Smooth muscle cell of the brain vasculature (primary cell): ENCODE measurements at places on chromosomes 7 and 10.
A peak's percentile ranks its signal among the peaks of the same experiment; 100 is the strongest.

DNA sequence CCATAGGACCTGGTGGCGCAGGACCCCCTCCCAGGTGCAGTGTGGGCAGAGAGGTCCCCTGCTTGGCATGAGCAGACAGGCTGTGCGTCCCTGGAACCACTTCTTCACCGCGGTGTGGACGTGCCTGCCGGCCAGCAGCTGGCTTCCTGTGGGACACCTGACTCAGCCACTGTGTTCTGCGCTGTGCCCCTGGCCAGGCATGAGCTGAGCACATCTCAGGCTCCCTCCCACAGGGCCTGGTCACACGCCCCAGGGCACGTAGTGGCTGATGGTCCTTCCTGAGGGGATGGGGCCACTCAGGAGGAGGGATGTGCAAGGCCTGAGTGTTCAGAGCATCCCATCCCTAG lies 3.5 kb upstream of the DEPP1 start:
- DNase-seq: no peak

DNA sequence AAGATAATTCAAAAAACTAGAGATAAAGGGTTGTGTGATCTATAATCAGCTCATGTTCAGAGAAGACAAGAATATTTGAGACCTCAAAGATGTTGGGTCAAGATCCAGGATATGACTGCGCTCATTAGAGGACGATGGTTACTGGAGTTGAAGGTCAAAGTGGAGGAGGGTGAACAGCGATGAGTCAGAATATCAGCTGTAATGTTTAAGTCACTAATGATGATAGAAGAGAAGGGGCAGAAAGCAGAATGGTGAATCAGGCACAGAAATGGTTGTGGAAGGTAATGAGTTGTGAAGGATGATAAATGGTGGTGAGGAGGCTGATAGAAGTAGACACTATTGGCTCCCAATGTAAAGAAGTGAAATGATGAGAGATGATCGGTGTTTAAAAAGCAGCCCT lies 540.3 kb downstream of the INHBA start:
- no peak for DNase-seq

DNA sequence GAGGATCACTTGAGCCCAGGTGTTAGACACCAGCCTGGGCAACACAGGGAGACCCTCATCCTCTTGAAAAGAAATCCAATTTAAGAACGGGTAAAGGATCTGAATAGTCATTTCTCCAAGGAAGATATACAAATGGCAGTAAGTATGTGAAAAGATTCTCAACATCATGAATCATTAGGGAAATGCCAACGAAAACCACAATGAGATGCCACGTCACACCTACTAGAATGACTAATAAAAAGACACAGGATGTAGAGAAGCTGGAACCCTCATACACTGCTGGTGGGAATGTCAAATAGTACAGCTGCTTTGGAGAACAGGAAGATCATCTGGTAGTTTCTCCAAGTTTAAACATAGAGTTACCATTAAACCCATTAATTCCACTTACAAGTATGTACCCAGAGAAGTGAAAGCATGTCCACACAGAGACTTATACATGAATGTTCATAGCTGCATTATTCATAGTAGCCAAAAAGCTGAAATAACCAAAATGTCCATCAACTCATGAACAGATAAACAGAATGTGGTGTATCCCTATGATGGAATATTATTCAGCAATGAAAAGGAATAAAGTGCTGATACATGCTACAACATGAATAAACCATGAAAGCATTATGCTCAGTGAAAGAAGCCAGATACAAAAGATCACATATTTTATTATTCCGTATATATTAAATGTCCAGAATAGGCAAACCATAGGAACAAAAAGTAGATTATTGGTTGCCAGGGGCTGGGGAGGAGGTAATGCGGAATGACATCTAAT lies 13.1 kb upstream of the ZMIZ2 start:
- peak; percentile 79 for DNase-seq

DNA sequence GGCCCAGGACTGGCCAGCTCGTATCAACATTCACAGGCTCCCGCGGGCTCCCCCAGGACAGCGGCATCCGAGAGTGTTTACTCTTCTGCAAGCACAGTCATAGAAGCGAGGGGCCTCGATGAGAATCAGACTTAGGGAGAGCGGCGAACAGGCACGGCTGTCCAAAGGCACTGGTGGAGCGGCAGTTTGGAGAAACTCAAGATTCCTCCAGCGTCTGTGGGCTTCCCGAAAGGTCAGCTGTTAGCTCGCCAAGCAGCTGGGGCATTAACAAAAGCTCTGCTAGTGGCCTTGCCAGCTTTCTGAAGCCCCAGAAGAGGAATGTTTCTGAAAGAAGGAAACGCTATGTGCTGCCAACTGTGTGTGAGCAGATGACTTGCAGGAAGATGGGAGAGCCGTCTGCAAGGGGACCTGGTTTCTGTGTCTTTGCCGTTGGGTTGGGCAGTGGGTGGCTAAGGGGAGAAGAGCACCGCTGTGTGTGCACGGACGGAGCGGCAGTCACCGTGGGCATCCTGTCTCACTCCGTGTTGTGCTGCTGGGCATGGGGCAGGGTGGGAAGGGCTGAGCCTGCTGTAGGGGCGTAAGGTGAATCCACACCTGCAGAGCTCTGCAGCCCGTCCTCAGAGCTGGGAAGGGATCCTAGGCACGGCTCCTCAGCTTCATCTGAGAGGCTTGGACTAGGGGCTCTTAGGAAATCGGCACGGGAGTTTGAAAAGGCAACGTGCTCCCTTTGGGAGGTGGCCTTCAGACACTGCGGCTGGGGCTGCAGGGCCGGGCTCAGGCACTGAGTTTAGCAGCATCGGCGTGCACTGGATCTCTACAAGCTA lies 42.1 kb downstream of the AMZ1 start:
- no peak for DNase-seq

DNA sequence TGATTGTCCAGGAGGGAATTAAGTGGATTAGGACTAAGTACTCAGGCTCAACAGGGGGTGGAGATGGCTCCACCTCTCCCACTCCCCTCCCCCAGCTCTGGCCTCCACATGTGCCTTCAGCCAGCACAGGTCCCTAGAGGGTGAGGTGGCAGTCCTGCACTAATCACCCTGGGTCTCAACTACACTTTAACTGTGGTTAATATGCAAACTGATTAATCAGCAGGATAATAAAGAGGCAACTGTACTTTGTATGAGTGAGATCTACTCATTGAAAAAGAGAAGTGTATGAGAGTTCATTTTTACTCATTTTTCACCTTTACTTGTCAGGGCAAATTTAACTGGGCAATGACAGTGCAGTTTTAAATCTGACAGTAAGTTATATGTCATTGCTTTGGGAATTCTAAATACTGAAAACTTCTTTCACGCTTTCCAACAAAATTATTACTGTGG lies 223.8 kb upstream of the CCDC6 start:
- no peak for DNase-seq

- DNase-seq: no peak
Measured at GRCh38 chr7:30201161-30201666, 66.4 kb downstream of the MTURN start.

DNA sequence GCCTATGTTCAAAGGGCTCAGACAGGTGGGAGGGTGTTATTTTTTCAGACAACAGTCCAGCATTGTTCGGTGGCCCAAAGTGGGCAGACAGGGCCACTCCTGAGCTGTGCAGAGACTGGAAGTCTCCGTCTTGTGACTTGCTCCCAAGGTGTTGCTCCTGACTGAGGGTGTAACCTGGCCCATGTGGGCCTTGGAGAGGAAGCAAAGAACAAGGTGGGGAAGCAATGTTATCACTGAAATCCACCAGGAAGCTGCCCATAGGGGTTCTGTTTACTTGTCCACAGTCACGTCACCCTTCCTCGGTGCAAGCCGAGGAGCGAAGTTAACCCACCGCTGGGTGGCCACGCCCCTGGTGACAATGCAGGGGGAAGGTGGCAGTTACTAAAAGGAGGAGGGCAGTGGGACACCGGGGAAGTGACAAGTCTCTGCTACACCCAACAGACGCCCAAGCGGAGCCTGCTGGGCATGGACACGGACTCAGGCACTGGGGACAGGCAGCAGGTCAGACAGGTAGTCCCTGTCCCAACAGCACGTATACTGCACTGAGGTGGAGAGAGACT lies 311.6 kb upstream of the MKI67 start:
- DNase-seq: no peak

DNA sequence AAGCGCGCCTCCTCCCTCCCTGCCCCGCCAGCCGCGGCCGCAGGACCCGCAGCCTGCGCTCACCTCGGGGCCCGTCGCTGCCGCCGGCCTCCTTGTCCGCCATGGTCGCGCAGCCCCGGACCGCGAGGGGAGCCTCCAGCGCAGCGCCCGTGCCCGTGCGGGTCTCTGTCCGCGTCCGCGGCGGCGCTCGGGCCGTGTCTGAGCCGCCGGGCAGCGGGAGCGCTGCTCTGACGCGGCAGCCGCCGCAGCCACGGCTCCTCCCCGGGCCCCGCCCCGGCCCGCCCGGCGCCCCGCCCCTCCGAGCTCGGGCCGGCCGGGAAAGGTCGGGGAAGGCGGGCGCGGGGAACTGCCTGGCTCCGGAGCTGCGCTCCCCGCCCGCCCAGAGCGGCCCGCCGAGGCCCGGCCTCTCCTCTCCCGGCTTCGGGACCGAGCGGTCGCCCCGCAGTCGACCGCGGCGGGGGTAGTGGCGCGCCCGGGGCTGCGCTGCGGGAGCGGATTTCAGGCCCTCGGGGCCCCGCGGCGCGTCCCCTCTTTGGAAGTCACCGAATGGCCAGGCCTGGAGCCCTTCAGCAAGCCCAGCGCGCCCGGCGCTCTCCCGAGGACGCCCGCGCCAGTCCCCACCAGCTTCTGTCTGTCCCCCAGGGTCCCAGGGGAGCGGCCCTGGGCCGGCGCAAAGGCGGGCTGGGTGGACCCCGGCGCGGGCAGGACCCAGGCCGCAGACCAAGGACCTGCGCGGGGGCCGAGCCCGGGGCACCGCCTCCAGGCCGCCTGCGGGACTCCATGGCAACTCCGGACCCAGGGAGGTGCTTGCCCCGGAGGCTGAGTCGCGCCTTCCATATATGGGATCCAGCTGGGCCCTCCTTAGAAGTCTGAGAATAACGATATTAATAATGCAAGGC lies at the start of gene HSPA12A:
HSPA12A (minus strand) TSS at position 200 of the 899 bp plus-strand sequence; CDS start at position 103, 97 bp downstream.
- DNase-seq: no peak

- DNase-seq: no peak
Measured at GRCh38 chr7:70616211-70616610, 515.7 kb upstream of the GALNT17 start.

DNA sequence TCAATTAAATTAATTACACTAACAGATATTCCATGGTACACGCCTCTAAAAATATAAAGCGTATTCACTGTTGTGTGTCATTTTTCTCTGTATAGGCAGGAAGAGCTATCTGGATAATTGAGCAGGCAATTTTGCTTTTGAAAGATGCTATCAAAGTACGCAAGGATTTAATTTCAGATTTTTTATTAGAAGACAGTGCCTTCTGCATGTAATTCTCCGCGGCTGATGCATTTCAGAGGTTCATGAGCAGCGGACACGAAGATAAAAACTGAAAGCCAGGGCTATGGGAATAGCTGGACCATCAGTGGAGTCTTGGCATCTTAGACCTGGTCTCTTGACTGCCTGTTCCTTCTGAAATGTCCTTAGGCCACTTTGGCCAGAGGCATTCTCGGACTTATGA lies 35.7 kb upstream of the SDK1 start:
- DNase-seq: no peak

DNA sequence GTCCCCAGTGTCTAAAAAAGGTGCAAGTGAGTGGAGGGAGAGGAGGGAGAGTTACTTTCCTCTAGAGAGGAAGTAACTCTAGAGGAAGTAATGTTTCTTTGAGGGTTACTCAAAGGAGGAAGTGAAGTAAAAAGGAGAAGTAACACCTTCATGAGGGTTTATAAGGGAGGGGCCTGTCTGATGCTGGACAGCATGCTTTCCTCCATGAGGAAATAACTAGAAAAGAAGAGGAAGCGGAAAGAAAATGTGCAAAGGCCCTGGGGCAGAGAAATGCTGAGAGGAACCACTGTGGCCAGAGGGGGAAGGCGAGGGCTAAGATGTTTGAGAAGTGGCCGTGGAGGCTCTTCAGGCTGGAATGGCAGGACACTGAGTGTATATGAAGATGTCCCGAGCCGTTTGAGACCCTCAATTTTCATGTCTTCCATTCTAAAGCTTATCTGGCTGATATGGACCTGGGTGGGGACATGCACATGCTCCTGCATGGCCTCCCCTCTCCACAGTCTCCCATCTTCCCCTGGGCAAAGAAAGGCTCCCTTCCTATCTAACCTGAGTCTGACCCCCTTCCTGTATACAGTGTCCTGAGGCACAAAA lies 3.4 kb upstream of the SLC18A2 start:
- DNase-seq: no peak

DNA sequence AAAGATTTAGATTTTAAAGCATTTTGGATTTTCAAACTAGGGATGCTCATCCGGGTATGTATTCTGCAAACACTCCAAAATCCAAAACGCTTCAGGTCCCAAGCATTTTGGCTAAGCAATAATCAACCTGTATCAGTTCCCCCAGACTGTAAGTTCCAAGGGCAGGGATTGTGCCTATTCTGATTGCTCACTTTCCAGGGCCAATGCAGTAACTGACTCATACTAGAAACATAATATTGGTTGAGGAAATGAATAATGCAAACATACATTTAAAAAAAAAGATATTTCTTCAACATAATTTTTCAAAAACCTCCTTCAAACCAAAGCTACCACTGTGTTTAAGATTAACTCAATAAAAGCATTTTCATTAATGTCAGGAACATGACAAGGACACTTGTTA lies 69.5 kb downstream of the HIBADH start:
- DNase-seq: no peak

DNA sequence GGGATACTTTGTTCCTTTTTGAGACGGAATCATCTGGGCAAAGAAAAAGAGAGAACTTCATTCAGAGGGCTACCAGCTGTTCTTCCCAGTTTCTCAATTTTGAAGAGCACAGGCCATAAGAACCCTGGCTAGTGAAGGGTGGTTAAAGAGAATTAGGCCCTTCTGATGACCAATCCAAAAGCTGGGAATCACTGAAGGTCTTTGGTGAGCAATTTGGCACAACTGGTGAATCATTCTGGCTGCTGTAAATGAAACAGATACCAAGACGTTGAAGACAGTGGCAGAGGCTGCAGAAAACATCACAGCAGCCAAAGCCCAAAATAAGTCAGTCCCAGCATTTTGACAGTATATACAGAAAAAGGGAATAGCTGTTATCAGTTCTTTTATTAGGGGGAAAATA lies 5.1 kb downstream of the RAPGEF5 start:
- no peak for DNase-seq

GRCh38 chr7:45203936-45204445 lies 46.4 kb downstream of the RAMP3 start:
- no peak for DNase-seq

- no peak for DNase-seq
Measured at GRCh38 chr10:114523876-114524275, 119.6 kb upstream of the AFAP1L2 start.
